ENCODE measurements at places on chromosomes 7 and 10. TPM values are rescaled to one million over a fixed set of nuclear protein-coding genes. Genes with fewer than 3 reads are reported as not detected.

Gene PSD
- 0.75 TPM for total RNA-seq

DNA sequence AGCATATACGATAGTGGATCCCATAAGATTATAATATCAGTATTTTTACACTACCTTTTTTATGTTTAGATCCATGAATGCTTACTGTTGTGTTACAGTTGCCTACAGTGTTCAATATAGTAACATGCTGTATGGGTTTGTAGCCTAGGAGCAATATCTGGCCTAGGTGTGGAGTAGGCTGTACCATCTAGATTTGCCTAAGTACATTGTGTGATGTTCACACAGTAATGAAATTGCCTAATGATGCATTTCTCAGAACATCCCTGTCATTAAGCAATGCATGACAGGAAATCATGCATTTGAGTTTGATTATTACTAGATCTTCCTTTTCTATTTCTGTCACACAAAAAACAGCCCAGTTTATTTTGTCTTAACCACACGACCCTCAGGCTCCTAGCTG, 14.5 kb downstream of the CBX3 start:
- H3K4me1 ChIP-seq: peaks cover 7% of the 10 kb centered on the region
- DNase-seq: no peak
- peaks cover 23% of the 10 kb centered on the region for H3K36me3 ChIP-seq
- no peak overlapping the region for H3K4me3 ChIP-seq
- peak overlapping the region; percentile 70 for H3K27ac ChIP-seq

Gene FRG2B
- not detected for total RNA-seq

- no peak overlapping the region for H3K4me3 ChIP-seq
- H3K27me3 ChIP-seq: no peaks in the 10 kb centered on the region
- H3K27ac ChIP-seq: no peak overlapping the region
- no peaks in the 10 kb centered on the region for H3K4me1 ChIP-seq
- peaks cover 59% of the 10 kb centered on the region for H3K36me3 ChIP-seq
- DNase-seq: no peak
Measured at GRCh38 chr10:35572583-35572982, 32.6 kb upstream of the GJD4 start.

DNA sequence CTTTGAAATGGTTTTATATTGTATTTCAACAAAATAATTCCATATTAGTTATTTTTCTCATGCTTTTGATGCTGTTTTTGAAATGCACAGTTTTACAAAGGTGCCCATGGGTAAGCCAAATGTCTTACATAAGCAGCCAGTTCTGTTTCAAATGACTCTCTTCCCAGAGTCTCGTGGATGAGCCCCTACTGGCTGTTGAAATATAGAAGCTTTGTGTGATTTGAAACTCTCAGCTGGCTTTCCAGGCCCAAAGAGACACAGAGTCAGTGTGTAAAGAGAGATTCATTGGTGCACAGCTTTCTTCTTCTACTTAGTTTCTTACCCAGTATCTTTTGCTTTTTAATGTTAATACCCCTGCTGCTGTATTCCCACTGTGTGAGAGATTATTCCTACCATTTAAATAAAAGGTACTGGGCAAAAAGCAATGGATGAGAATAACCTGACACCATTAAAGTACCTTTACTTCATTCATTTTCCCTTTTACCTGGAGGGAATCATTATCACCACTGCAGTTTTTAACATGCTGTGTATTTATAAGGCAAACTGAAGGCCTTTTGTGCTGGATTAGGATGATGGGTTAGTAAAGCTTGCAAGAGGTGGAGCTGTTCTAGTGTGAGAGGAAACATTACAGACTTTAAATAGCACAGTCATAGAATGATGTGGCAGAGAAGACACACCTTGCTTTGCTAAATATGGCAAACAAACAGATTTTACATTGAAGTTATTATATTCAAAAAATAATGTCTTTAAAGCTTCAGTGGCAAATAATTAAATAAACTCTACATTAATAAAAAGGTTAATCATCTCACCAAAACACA, 415.1 kb downstream of the THSD7A start:
- H3K4me1 ChIP-seq: no peaks in the 10 kb centered on the region
- H3K4me3 ChIP-seq: no peak overlapping the region
- H3K36me3 ChIP-seq: no peaks in the 10 kb centered on the region
- H3K27ac ChIP-seq: no peak overlapping the region
- no peaks in the 10 kb centered on the region for H3K27me3 ChIP-seq

GRCh38 chr7:151428378-151429236, 11.3 kb downstream of the CRYGN start:
- no peak for DNase-seq
- H3K27me3 ChIP-seq: no peaks in the 10 kb centered on the region
- no peaks in the 10 kb centered on the region for H3K36me3 ChIP-seq
- no peak overlapping the region for H3K27ac ChIP-seq
- no peak overlapping the region for H3K4me3 ChIP-seq

GRCh38 chr7:36762394-36762793, 38.1 kb upstream of the AOAH start:
- H3K27ac ChIP-seq: no peak overlapping the region
- H3K27me3 ChIP-seq: no peaks in the 10 kb centered on the region
- no peaks in the 10 kb centered on the region for H3K4me1 ChIP-seq
- H3K4me3 ChIP-seq: no peak overlapping the region

Gene ITPRID1
- total RNA-seq: not detected

DNA sequence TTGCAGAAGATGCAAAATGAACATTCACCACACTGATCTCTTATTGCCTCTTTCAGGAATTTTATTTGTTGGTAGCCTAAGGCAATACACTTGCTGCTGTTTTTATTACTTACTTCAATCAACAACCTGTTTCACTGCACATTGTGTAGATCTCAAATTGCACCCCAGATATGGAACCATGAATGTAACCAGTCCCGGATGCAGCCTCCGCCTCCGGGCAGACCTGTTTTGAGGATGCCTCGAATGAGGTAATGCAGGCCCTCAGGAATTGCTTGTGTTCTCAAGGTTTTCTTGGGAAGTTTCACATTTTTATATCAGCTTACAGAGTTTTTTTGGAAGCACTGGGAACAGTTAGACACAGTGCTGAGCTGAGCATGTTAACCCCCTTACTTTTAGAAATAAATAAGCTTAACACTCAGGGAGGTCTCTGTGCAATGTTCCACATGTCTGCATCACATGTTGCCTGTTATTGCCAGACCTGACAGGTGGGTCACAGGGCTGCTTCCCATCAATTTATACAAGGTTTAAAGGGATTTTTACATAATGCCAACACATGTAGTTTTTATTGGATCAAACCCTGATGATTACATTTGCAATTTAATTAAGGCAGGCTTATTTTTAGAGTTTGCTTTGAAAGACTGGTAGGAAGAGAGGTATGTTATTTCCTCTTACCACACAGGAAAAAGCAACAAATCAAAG, 193.1 kb upstream of the POM121L12 start:
- no peak overlapping the region for H3K4me3 ChIP-seq
- no peak for DNase-seq
- H3K27me3 ChIP-seq: peaks cover 11% of the 10 kb centered on the region
- H3K27ac ChIP-seq: no peak overlapping the region

Gene DPYSL4
- 0.21 TPM for total RNA-seq

- H3K4me1 ChIP-seq: no peaks in the 10 kb centered on the region
- no peak for DNase-seq
- H3K36me3 ChIP-seq: no peaks in the 10 kb centered on the region
- no peak overlapping the region for H3K4me3 ChIP-seq
- no peak overlapping the region for H3K27ac ChIP-seq
- no peaks in the 10 kb centered on the region for H3K27me3 ChIP-seq
Measured at GRCh38 chr7:124440081-124440480, 325.5 kb downstream of the GPR37 start.

DNA sequence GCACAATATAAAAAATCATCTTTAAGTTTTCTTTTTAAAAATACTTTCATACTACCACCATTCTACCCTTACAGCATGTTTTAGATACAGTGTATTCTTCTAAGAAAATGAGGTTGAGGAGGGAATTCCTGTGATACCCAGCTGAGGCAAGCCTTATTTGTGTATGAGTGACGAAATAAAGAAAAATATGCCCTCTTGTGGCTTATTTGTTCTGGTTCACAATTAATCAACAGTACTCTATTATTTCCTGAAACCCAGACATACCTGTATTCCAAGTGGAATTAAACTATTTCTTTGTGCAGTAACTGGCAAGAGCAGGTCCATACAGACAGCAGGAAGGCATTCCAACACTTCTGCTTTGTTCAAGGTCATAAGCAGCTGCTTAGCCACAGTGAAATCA, 4.5 kb upstream of the SEMA3D start:
- no peaks in the 10 kb centered on the region for H3K36me3 ChIP-seq
- no peak overlapping the region for H3K4me3 ChIP-seq
- peaks cover 3% of the 10 kb centered on the region for H3K4me1 ChIP-seq
- DNase-seq: peak; percentile 19

DNA sequence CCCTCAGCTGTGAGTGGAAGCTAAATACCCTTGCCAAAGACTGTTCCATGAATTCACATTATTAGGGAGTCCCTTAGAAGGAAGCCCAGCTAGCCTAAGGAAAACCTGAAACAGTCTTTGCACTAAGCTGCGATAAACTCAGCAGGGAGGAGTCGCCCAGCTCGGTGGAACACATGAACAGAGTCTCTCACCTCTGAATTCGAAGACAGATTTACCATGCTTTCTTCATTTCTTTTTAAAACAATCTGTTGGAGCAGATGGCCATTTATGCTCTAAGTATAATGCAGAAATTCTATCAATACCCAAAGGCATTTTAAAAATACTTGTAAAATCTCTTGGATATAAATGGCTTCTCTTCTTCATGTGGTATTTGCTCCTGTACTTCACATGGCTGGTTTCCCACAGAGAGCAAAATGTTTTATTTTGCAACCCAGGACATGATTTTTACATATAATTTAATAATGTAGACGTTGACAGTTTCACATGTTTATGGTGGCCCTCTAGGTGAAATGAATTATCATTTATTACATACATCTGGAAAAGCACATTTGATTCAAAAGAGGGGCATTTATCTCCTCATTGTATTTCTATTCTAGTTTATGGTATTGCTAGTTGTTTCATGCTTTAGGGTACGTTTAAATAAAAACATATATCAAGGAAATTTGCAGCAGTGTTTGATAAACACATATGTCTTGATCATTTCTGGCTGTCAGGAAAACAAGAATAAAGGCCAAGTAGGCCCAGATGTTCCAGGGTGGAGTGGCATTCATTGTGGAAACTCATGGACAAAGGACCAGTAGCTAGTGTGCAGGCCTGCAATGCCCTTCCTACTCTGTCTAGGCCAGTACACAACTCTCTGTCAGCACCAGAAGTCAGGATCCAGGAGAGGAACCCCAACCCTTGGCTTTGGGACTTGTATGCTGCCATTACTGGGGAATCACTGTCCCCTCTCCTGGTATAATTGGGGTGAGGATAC, 52.2 kb downstream of the LRGUK start:
- no peaks in the 10 kb centered on the region for H3K27me3 ChIP-seq
- no peak overlapping the region for H3K4me3 ChIP-seq
- no peaks in the 10 kb centered on the region for H3K36me3 ChIP-seq
- H3K4me1 ChIP-seq: peaks cover 22% of the 10 kb centered on the region
- H3K27ac ChIP-seq: no peak overlapping the region

Gene TMEM213
- total RNA-seq: not detected

- H3K27me3 ChIP-seq: no peaks in the 10 kb centered on the region
- no peak overlapping the region for H3K27ac ChIP-seq
- H3K4me1 ChIP-seq: no peaks in the 10 kb centered on the region
- no peak overlapping the region for H3K4me3 ChIP-seq
Measured at GRCh38 chr10:101467286-101467770, 113.4 kb downstream of the BTRC start.

Gene CYP3A5
- 0.83 TPM for total RNA-seq

DNA sequence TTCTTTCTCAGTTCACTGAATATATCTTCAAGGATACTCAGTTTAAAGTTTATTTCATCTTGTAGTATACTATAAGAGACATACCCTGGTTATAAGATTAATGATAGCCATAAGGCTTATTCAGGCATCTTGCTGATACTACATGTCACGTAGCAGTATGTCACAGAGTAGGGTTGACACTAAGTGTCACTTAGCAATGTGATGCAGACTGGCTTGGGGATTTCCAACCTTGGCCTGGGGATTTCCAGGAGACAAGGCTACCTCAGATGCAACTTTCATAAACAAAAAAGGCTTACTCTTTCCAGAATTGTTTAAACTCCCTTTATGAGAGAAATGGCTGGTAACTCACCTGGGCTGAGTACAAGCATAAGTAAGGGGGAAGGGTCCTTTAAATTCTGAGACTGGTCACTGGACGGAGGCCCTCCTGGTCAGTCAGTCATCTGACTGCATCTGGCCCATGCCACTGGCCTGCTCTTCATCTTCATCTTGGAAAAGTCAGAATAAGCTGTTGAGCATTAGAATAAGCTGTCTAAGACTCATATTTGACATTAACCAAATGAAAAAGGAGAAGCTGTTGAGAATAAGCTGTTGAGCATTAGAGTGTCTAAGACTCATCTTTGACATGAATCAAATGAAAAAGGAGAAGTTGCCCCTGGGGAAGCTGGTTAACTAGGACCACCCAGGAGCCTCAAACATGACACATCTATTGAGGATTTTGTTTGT, 9.5 kb downstream of the SLC13A1 start:
- H3K4me3 ChIP-seq: no peak overlapping the region
- no peaks in the 10 kb centered on the region for H3K4me1 ChIP-seq
- H3K36me3 ChIP-seq: no peaks in the 10 kb centered on the region
- H3K27ac ChIP-seq: no peak overlapping the region
- H3K27me3 ChIP-seq: peaks cover 18% of the 10 kb centered on the region

- peaks cover 5% of the 10 kb centered on the region for H3K4me1 ChIP-seq
- no peak overlapping the region for H3K27ac ChIP-seq
- H3K27me3 ChIP-seq: no peaks in the 10 kb centered on the region
- DNase-seq: no peak
- H3K4me3 ChIP-seq: no peak overlapping the region
- H3K36me3 ChIP-seq: peaks cover 22% of the 10 kb centered on the region
Measured at GRCh38 chr10:124678557-124679240, 65.5 kb downstream of the FAM53B start.

DNA sequence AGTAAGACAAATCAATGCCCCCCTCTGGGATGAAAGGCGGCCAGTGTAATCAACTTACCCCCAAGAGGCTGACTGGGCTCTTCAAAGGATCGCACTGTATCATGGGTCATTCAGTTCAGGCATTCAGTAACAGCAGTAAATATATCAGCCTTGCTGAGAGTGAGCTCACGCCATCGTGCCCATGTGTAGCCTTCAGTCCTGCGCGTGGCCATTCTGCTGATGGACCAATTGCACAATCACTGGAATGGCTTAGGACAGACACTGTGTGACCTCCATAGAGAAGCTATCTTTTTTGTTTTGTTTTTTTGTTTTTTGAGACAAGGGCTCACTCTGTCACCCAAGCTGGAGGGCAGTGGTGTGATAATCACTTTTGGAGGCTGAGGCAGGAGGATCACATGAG, 9.1 kb upstream of the PRKRIP1 start:
- H3K27me3 ChIP-seq: no peaks in the 10 kb centered on the region
- no peak overlapping the region for H3K27ac ChIP-seq
- H3K4me1 ChIP-seq: no peaks in the 10 kb centered on the region
- no peak for DNase-seq
- H3K4me3 ChIP-seq: no peak overlapping the region
